ENCODE measurements at places on chromosomes 3 and 15.

- DNase-seq, result peak; percentile 6
These were observed at the start of gene GLDN for GRCh38 chr15:51341366-51342226. GLDN (plus strand) TSS chr15:51341655; CDS start chr15:51341685, 30 bp downstream.

DNA sequence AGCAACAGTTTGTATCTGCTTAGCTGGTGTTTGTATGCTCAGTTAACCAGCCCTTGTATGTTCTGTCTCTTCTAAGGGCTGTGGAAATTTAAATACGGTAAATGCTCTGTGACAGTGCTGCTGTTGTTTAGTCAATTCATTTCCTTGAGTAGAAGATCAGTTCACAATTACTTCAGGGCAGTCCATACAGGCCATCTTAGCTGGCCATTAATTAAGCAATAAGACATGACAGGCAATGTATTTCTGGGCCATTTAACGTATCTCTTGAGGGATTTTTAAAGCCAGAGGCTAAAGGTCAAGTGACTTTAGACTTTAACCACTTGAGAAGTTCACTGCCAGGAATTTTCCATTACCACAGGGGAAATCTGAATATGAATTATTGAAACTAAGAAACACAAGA lies 351.8 kb downstream of the ZIC1 start:
- no peak for DNase-seq

DNA sequence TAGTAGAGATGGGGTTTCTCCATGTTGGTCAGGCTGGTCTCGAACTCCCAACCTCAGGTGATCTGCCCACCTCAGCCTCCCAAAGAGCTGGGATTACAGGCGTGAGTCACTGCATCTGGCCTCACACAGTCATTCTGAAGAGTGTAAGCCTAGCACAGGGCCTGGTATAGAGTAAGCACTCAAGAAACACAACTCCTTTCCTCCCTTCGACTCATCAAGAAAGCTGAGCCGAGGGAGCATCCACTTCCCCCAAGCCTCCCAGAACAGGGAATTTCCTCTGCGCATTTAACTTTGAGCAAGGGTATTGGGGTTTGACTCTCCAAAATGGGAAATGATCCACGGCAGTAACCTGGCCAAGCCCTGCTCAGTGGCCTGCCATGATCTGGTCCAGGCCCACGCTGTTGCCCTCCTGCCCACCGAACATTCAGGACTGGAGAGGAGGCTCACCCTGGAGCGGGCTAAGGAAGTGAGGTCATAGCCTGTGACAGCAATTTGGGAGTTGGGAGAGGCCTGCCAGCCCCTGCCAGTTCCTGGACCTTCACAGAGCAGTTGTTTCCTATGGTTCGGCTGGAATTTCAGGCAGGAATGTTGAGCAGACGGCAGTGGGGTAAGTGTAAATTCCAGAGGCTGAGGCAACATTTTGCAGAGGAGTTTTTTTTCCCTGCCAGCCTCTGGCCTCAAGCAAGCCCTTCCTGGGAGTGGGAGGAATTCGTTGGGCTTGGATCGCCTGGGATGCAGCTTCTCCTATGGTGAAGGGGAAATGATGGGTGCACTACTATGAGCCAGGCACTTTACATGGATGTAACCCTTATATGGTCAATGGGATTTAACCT lies 21.2 kb upstream of the SMAD3 start:
- peak; percentile 90 for DNase-seq

DNA sequence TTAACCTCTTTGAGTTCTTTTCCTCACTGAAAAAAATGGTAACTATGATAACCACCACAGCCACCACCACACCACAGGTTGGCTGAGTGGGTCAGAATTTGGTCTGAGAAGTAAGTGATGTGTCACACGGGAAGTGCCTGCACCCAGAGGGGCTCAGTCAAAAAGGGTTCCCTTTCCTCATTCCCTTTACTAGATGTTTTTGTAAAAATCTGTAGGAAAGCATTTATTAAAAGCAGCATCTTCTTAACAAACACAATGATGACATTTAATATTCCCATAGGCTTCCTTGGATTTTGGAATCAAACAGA lies 23.2 kb downstream of the CFAP92 start:
- DNase-seq, result no peak

- DNase-seq, result no peak
These were observed 892 bp downstream of the NMD3 start for GRCh38 chr3:161221806-161222600.

- no peak for DNase-seq
These were observed 176.7 kb upstream of the PDZRN3 start for GRCh38 chr3:73801444-73801843.

DNA sequence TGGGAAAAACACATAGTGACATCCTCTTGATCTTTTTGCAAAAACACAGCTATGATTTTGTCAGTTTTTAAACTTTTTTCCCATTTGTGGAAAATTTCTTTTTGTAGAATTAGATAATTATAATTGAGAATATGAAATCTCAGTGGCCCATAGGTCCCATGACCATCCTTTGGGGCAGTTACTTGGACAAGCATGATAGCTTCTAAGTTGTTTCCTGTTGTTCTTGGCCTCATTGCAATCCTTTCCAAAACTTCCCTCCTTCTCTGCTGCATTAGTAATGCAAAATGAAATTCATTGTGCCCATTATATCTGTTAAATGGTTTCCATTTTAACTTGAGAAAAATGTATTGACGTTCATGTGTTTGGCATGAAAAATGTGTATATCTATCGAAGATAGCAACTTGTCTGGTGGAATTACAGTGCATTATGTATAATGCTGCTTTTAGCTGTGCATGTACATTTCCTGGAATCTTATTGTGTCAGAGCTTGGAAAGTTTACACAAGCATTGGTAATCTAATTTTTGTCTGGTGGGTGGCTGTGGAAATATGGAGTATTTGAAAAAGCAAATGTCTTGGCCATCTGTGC lies 70.0 kb downstream of the MDFIC2 start:
- DNase-seq, result no peak

- DNase-seq, result no peak
These were observed 172.6 kb upstream of the UMPS start for GRCh38 chr3:124557433-124558232.

DNA sequence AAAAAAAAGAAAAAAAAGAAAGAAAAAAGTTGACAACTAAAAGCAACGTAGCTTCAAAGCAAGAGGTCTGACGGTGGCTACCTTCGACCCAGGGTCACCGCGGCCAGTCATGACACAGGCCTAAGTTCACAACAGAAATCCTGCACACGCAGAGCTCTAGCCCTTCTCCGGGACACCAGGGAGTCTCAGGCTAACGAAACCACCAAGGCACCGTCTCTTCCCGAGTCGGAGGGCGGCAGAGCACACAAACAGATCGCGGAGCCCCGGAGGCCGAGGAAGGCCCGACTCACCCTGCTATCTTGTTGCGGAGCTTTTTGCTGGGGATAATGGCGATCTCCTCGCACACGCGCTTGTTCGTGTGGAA lies 584 bp downstream of the RPS17 start:
- DNase-seq, result no peak

GRCh38 chr3:142019794-142020320 lies 129.5 kb downstream of the TFDP2 start:
- DNase-seq, result no peak

DNA sequence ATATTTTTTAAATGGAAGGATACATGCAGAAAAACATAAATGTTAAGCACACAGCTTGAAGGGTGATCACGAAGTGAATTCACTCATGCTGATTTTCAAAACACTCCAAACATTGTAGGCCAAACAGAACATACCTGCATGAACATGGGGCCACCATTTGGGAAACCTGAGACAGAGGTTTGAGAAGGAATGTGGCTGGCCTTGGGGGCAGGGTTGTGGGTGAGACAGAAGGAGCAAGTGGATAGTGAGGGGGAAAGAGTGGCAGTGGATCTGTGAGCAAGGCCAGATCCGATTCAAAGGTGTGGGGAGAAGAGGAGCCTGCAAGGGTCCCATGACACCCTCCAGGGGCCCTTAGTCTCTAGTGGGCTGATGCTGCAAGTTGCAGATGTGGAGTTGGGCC lies 94.9 kb downstream of the HMG20A start:
- DNase-seq, result no peak

DNA sequence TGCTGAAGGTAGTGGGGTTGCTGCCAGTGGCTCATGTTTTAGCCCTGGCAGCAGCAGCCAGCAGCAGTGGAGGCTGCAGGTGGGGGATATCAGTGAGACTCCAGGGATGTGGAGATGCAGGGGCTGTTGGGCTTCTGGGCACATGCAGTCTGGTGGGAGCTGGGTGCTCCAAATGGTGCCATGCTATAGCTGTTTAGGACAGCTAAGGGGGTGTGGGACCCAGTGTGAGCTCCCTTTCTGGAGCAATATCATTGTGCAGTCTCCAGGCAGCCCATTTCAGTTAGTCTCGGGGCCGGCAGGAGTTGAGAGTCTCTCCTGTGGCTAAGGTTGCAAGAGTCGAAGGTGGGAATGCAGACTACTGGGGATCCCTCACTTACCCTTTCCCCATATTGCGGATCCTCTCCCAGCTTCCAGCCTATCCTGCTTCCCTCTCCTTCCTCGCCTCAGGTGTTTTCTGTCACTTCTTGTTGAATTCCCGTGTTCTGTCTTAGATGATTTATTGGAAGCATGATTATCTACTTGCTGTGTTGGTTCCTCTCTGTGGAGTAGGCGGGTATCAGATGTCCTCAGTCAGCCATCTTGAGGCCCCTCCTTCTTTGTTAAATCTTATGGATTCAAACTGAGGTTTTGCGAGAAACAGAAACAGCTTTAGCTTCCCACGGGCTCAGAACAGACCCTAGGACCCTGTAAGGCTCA lies 112.0 kb downstream of the FAM43A start:
- DNase-seq, result no peak

DNA sequence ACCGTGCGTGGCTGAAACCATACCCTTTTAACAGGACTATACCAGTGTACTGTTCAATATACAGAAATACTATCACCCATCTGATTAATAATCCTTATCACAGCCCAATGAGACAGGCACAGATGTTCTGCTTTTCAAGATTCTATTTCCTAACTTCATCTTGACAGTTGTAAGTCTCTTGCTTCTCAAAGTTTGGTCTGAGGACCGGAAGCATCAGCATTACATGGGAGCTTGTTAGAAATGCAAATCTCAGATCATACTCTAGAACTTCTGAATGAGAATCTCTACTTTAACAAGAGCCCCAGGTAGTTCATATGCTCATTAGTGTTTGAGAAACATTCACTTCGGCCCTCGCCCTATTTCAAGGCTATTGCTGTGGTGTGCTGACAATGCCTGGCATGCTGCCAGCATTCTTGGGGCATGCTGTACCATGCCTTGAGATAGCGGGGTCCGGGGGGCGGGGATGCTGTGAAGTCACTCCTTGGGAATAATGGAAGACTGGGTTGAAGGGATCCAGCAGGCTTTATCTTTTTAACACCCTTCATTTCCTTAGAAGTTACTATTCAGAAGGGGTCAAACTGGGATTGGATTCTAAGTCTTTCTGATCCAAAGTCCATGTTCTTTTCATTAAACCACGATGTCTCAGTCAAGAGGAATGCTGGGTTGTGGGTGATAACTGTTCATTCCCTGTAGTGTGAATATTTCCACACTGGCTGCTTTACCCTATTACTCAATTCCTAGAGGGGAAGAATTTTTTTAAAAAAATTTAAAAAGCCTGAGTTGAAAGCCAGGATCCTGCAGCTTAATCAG lies 194.7 kb downstream of the LPP start:
- DNase-seq, result no peak

DNA sequence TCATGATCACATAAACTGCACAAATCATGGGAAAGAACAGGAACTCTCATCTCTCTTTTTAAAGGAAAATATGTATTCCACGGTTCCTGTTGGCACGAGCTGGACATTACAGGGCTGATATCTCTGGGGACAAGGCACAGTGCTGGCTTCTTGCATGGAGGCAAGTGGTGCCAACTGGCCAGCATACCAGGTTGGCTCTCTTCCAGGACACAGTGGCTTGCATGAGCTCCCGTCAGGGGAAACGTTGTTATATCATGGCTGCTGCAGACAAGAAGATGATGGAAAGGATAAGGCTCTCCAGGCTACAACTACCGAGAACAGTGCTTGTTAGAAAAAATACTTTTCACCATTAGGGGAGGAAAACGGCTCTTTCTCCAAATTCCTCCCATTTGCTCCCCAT lies 283.9 kb downstream of the RORA start:
- no peak for DNase-seq

GRCh38 chr15:91116113-91117067 lies 16.3 kb downstream of the SV2B start:
- no peak for DNase-seq

DNA sequence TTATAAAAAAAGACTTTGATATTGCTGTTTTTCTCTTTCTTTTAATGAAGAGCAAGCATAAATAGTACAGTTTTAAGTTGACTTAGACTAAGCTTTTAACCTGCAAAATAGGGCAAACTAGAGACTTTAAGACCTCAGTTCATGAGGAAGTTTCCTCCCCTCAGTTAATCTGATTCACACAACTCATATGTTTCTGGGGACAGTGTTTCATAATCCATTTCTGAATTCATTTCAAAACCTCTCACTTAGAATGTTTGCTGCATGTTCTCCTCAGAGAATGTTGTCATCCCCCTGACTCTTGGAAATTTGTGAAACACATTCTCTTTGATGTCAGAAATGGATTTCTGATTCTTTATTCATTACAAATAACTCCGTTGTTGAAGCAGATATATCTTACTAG lies 79.3 kb upstream of the SKOR1 start:
- DNase-seq, result no peak

- DNase-seq, result no peak
These were observed 10.2 kb upstream of the TIPARP start for GRCh38 chr3:156664011-156664830.

DNA sequence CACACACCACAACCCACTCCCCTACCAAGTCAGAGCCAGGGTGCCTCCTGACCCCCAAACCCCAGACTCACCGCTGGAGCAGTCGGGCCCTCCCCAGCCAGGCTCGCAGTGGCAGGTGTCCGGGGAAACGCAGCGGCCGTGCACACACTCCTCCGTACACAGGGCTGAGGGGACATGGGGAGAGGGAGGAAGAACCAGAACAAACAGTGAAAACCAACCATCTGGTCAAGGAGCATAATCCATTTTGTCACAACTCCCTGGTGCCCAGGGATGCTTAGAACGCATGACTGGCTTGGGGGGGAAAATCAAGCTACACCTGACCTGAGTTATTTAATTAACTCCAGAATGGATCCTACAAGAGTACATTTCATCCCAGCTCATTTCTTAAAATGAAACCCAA lies 159.2 kb downstream of the MEGF11 start:
- no peak for DNase-seq

DNA sequence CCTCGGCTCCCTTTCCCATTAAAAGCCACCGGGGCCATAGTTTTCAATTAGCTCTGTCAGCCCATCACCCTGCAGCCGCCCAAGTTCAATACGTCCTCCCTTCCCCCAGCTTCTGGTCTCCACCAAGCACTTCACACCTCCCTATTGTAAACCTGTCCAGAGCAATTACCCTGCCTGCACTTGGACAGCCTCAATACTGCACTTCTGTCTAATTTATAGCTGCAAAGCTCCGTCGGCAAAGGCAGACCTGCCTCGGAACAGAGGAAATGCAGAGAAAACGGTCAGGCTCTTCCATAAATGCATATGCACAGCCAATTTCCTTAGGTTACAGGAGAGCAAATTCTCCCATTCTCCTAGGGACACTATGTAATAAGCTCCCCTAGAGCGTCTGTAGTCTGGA lies 21.9 kb downstream of the LRIG1 start:
- no peak for DNase-seq

GRCh38 chr3:34016925-34017587 lies 218.6 kb downstream of the PDCD6IP start:
- DNase-seq, result no peak
